ENCODE measurements at places on chromosomes 7 and 10. TPM values are rescaled to one million over a fixed set of nuclear protein-coding genes. Genes with fewer than 3 reads are reported as not detected.

Gene NACAD
- total RNA-seq, result 1.3 TPM

Gene JAZF1
- total RNA-seq, result 7.5 TPM

Gene TMEM130
- not detected for total RNA-seq

Gene CPN1
- total RNA-seq, result not detected

Gene LRRC61
- total RNA-seq, result 1.00 TPM

Gene TMEM236
- total RNA-seq, result 0.80 TPM

Gene MCM10
- total RNA-seq, result 12.2 TPM

Gene CDH23
- not detected for total RNA-seq

Gene MICU1
- total RNA-seq, result 41.4 TPM

Gene HGF
- 0.69 TPM for total RNA-seq

Gene EN2
- not detected for total RNA-seq

Gene GFRA1
- total RNA-seq, result 3.7 TPM

Gene CYP26A1
- 0.60 TPM for total RNA-seq

Gene NUTM2E
- 0.05 TPM for total RNA-seq

Gene STEAP1B
- 47.8 TPM for total RNA-seq

Gene STAG3
- 0.13 TPM for total RNA-seq

All from mammary microvascular endothelial cell (primary cell).